ENCODE measurements at places on chromosomes 2 and 18.

GRCh38 chr2:223908304-223908998 lies 36.7 kb downstream of the WDFY1 start:
- DNase-seq = no peak

DNA sequence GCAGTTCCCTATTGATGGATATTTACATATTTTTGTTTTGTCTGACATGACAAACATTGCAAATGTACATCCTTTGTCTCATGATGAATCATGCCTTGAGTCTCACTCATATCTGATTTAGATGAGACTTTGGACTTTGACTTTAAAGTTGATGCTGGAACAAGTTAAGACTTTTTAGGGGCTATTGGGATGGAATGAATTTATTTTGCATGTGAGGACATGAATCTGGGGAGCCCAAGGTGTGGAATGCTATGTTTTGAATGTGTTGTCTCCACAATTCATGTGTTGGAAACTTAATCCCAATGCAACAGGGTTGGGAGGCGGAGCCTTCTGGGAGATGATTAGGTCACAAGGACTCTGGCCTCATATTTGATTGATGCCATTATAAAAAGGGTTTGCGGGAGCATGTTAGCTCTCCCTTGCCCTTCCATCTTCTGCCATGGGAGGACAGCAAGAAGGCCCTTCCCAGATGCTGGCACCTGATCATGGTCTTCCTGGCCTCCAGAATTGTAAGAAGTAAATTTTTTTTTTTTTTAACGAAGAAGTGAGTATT lies 29.1 kb upstream of the INO80D start:
- DNase-seq = no peak

DNA sequence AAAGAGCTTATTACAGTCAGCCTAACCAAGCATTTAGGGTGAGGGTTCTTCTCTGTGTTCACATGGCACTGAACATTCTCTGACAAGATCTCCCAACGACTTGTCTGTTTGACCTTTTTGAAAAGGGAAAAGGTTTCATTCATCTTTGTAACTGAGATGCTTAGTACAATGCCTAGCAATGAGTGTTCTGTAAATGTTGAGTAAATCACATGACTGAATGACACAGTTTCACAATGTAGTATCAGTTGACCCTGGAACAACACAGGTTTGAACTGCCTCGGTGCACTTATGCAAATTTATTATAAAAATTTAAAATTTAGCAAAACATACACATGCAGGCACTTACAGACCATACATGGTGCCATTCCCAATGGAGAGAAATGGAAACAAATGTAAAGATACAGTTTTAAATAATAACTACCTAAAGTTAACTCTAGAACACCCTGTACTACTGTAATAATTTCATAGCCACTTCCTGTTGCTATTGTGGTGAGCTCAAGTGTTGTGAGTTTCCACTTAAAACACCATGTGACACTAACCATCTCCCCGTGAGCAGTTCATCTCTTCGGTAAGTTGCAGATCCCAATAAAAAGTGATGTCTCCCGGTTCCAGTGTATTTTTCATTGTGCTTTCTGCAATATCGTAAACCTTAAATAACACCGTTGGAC lies 34.1 kb upstream of the VWC2L start:
- no peak for DNase-seq

GRCh38 chr2:112843288-112843687 lies 6.7 kb upstream of the IL1B start:
- DNase-seq = no peak

DNA sequence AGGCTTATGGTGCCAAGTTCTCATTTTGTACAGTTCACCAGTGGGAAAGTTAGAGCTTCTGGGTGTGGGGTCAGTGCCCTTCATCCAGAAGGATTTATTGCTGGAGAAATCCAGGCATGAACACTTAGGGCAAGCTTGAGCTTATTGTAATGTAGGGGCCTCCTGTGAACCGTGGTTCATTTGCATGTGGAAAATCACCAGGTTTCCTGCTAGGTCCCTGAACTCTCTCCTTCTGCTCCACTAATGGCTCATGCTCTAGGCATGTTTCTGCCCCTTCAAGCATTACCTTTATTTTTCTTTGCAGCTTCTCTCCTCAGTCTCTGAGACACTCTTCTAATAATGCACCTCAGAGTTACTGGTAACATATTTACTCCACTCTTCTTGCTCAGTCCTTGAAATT lies 79.3 kb upstream of the FAM98A start:
- DNase-seq = no peak

- no peak for DNase-seq
Observed at GRCh38 chr2:38748943-38749804, 2.0 kb downstream of the SRSF7 start.

DNA sequence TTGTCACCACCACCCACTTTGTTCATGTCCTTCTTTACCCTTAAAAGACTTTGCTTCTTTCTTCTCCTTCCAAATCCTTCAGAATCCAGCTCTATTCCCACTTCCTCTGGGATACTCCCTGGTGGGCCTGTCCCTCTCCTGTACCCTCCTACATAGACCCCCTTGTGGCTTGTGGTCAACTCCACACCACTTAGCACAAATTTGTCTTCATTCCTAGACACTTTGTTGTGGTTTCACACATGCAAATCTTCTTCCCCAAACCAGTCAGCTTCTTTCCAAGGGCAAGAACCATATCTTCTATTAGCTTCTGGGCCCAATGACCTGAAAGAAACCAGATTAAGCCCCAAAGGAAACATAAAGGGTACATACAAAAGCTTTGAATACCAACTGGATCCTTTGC lies 342.4 kb downstream of the TNS1 start:
- DNase-seq = no peak
